ENCODE measurements at places on chromosomes 13 and 19.

DNA sequence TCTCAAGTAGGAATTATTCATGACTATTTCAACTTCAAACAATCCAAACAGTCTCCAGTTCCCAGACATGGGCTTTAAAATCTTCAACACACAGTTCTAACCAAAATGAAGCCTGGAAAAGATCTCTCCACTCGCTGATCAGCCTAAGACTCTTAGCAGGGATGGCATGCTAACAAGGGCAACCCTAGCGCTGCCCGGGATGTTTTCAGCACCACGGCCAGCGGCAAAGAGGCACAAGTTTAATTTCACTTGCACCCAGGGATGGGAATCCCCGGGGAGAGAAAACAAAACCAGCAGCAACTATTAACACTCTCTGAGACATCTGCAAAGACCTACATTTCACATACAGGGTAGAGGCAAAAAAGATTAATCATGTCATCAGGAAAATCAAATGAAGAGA, 43.0 kb downstream of the CACNA1A start:
- no peak for DNase-seq
- peaks cover 55% of the 10 kb centered on the region for H3K27me3 ChIP-seq

DNA sequence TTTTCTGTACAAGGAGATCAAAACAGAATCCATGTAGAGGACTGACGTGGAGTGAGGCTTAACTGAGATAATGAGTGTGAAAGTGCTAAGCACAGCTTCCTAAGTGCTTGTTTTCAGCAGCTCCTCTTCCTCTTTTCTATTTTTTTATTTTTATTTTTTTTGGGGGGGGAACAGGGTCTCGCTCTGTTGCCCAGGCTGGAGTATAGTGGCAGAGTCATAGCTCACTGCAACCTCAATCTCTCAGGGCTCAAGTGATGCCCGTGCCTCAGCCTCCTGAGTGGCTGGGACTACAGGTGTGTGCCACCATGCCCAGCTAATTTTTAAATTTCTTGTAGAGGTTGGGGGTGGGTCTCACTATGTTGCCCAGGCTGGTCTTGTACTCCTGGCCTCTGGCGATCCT, 5.6 kb upstream of the FOSB start:
- H3K4me3 ChIP-seq, result no peak overlapping the region
- H3K27me3 ChIP-seq, result no peaks in the 10 kb centered on the region
- peaks cover 4% of the 10 kb centered on the region for H3K4me1 ChIP-seq
- no peak overlapping the region for H3K27ac ChIP-seq

DNA sequence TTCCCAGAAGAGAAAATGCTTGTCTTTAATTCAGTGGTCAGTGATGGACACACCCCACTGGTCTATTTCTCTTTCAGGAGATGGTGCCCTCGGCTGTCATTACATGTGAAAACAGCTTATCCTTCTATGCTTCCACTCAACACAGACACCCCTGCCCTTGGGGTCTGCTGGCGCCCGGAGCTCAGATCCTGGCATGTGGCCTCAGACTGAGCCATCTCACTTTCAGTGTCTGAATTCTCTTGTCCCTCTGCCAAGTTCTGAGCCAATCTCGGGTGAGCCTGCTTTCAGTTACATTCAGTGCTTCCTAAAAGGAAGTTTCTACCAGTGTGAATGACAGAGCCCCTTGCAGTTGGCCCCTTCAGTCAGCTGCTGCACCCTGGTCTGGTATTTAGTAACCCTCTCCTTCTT, 293.6 kb downstream of the DNAJC15 start:
- H3K36me3 ChIP-seq, result no peaks in the 10 kb centered on the region
- no peak for DNase-seq
- no peak overlapping the region for H3K4me3 ChIP-seq

GRCh38 chr19:941292-942132, 15.7 kb downstream of the ARID3A start:
- DNase-seq, result no peak
- no peak overlapping the region for H3K27ac ChIP-seq
- H3K36me3 ChIP-seq, result peaks cover 12% of the 10 kb centered on the region

- H3K4me1 ChIP-seq, result no peaks in the 10 kb centered on the region
- no peaks in the 10 kb centered on the region for H3K36me3 ChIP-seq
- no peak overlapping the region for H3K4me3 ChIP-seq
- DNase-seq, result no peak
Measured at GRCh38 chr13:83577183-83577582, 305.1 kb downstream of the SLITRK1 start.

DNA sequence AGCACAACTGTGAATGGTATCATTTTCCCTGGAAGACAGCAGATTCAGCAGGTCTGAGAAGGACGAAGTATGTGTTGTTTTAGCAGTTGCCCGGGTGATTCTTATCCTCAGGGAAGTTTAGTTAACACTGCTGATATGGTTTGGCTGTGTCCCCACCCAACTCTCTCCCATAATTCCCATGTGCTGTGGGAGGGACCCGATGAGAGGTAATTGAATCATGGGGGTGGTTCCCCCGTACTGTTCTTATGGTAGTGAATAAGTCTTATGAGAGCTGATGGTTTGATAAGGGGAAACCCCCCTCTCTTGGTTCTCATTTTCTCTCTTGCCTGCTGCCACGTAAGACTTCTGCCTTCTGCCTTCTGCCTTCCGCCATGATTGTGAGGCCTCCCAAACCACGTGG, 81.0 kb upstream of the UBAC2 start:
- peaks cover 11% of the 10 kb centered on the region for H3K27me3 ChIP-seq
- no peak overlapping the region for H3K27ac ChIP-seq
- no peak for DNase-seq
- no peak overlapping the region for H3K4me3 ChIP-seq

DNA sequence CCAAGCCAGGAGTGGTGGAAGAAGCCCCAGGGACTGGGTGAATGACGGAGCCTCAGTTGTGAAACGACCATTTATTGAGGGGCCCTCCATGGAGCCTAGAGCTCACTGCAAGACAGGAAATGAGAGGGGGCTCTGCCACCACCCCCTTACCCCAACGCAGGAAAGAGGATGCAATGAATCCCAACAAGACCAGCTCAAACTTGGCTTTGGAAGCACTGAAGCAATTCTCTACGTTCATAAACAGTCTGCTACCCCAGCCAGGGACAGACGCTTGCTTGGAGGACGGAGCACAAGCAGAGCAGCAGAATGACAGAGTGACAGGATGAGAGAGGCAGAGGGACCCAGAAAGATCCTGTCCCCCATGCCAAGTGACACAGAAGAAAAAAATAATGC, 1.0 kb downstream of the PRKACA start:
- H3K27ac ChIP-seq, result peak overlapping the region; percentile 84
- no peaks in the 10 kb centered on the region for H3K27me3 ChIP-seq
- no peak for DNase-seq
- peaks cover 5% of the 10 kb centered on the region for H3K36me3 ChIP-seq
- H3K4me3 ChIP-seq, result peak overlapping the region; percentile 90

GRCh38 chr19:41371541-41371940, 4.8 kb upstream of the TMEM91 start:
- no peak for DNase-seq
- H3K4me3 ChIP-seq, result no peak overlapping the region
- peaks cover 17% of the 10 kb centered on the region for H3K4me1 ChIP-seq

GRCh38 chr19:7869910-7870511, 4.2 kb downstream of the PRR36 start:
- peak; percentile 45 for DNase-seq
- peaks cover 43% of the 10 kb centered on the region for H3K27me3 ChIP-seq
- peaks cover 30% of the 10 kb centered on the region for H3K4me1 ChIP-seq

GRCh38 chr13:44437356-44438233, 64.0 kb downstream of the SERP2 start:
- peaks cover 13% of the 10 kb centered on the region for H3K27me3 ChIP-seq
- peaks cover 6% of the 10 kb centered on the region for H3K36me3 ChIP-seq
- H3K4me3 ChIP-seq, result peak overlapping the region; percentile 80
- no peak for DNase-seq

DNA sequence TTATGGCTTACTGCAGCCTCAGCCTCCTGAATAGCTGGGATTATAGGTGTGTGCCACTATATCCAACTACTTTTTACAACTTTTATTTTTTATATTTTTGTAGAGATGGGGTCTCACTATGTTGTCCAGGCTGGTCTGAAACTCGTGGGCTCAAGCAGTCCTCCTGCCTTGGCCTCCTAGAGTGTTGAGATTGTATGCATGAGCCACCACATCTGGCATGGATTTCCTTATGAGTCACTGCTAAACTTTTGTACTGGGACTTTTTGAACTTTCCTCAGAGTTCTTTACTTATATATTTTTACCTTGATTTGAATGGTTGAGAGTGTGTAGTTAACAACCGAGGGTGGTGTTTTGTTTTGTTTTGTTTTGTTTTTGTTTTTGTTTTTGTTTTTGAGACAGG, 33.4 kb downstream of the DNAJC3 start:
- H3K4me3 ChIP-seq, result no peak overlapping the region
- peak overlapping the region; percentile 41 for H3K27ac ChIP-seq
- H3K36me3 ChIP-seq, result peaks cover 24% of the 10 kb centered on the region
- H3K27me3 ChIP-seq, result no peaks in the 10 kb centered on the region
- peaks cover 30% of the 10 kb centered on the region for H3K4me1 ChIP-seq

- no peaks in the 10 kb centered on the region for H3K4me1 ChIP-seq
- no peak overlapping the region for H3K4me3 ChIP-seq
- DNase-seq, result no peak
- H3K36me3 ChIP-seq, result no peaks in the 10 kb centered on the region
Measured at GRCh38 chr13:37295071-37295470, 189.6 kb upstream of the CSNK1A1L start.

GRCh38 chr13:52412128-52412527, 6.2 kb upstream of the THSD1 start:
- no peaks in the 10 kb centered on the region for H3K27me3 ChIP-seq
- DNase-seq, result no peak
- H3K27ac ChIP-seq, result no peak overlapping the region

DNA sequence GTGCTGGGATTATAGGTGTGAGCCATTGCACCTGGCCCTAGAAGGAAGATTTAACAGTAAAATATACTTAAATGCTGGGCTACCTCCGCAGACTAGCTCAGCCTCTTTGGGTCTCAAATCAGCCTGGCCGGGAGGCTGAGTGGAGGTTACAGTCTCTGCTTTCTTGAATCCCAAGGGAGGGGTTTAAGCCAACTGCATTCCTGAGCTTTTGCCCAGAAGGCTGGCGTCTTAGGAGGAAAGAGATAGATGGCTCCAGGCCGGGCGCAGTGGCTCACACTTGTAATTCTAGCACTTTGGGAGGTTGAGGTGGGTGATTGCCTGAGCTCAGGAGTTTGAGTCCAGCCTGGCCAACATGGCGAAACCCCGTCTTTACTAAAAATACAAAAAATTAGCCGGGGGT, 623 bp upstream of the C5AR1 start:
- no peak overlapping the region for H3K27ac ChIP-seq
- H3K4me3 ChIP-seq, result no peak overlapping the region
- no peaks in the 10 kb centered on the region for H3K36me3 ChIP-seq

- no peak overlapping the region for H3K4me3 ChIP-seq
- H3K27ac ChIP-seq, result no peak overlapping the region
- H3K27me3 ChIP-seq, result no peaks in the 10 kb centered on the region
- no peak for DNase-seq
- no peaks in the 10 kb centered on the region for H3K36me3 ChIP-seq
Measured at GRCh38 chr13:79772811-79773210, 291.9 kb downstream of the NDFIP2 start.

DNA sequence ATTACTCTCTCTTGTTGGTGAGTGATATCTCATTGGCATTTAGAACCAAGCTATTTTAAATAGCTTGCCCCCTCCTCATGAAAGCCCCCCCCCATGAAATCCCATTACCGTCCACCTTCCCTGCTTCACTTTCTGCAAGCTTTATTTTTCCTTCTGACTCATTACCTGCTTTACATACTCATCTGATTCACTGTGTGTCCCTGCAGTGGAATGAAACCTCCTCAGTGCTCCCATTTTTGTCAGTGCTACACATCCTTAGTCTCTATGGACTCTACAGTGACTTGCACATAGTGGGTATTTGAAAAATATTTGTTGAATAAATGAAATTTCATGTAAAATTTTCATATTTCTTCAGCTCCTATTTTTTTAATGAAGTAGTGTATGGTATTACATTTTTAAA, 62.3 kb downstream of the DOCK9 start:
- H3K4me1 ChIP-seq, result peaks cover 29% of the 10 kb centered on the region
- no peaks in the 10 kb centered on the region for H3K27me3 ChIP-seq
- H3K36me3 ChIP-seq, result peaks cover 12% of the 10 kb centered on the region
- H3K4me3 ChIP-seq, result no peak overlapping the region
- no peak overlapping the region for H3K27ac ChIP-seq

- no peak overlapping the region for H3K27ac ChIP-seq
- DNase-seq, result no peak
- peaks cover 14% of the 10 kb centered on the region for H3K4me1 ChIP-seq
- peaks cover 2% of the 10 kb centered on the region for H3K36me3 ChIP-seq
- H3K4me3 ChIP-seq, result no peak overlapping the region
- no peaks in the 10 kb centered on the region for H3K27me3 ChIP-seq
Measured at GRCh38 chr13:30679483-30680330, 55.6 kb upstream of the ALOX5AP start.

DNA sequence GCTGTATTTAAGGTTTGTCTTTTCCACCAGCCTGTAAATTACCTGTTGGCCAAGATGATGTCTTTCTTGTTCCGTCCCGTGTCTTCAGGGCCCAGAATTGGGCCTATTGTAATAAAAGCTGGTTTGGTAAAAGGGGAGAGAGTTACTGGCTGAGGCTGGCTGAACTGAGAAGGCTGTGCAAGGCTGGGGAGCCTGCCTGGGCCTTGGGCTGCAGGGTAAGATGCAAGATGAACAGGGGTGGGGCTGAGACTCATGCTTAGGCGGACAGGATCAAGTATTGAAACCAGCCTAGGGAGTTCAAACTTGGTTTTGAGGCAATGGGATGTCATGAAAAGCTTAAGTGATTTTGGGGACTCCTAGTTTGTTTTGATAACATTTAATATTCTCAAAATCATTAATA, 142.3 kb downstream of the PCCA start:
- no peaks in the 10 kb centered on the region for H3K36me3 ChIP-seq
- DNase-seq, result no peak
- H3K4me1 ChIP-seq, result peaks cover 5% of the 10 kb centered on the region
- H3K27me3 ChIP-seq, result no peaks in the 10 kb centered on the region
- no peak overlapping the region for H3K27ac ChIP-seq

GRCh38 chr13:103272770-103273169, 206.6 kb upstream of the SLC10A2 start:
- DNase-seq, result no peak
- no peaks in the 10 kb centered on the region for H3K36me3 ChIP-seq
- no peaks in the 10 kb centered on the region for H3K4me1 ChIP-seq
- H3K27ac ChIP-seq, result no peak overlapping the region

- H3K4me1 ChIP-seq, result peaks cover 41% of the 10 kb centered on the region
- peaks cover 22% of the 10 kb centered on the region for H3K36me3 ChIP-seq
- peak overlapping the region; percentile 51 for H3K27ac ChIP-seq
- no peak for DNase-seq
- no peaks in the 10 kb centered on the region for H3K27me3 ChIP-seq
- peak overlapping the region; percentile 91 for H3K4me3 ChIP-seq
Measured at GRCh38 chr19:13115936-13116281, 631 bp downstream of the TRMT1 start.

Measured in central memory CD8-positive, alpha-beta T cell (primary cell).